GM03348 (cell line): ENCODE measurements at places on chromosomes 5 and 9.

DNA sequence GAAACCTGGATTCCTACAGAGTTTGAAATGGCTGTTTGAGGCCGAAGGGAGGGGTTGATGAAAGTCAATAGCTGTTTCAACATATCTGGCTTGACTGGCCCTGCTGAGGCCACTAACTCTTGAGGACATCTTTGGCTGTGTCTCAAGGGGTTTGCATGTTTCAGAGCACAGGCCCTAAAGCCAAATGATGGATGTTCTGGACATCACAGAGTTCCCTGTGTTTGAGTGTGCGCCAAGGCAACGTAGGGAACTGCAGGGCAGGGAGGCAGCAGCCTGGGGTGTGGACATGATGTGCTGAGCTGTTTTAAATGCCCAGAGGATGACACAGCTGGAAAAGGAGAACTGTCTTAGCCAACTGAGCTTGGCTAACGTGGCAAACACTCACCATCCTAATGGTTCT lies 89.6 kb downstream of the RAPGEF1 start:
- peak; percentile 77 for DNase-seq

- DNase-seq = no peak
These were observed 97.3 kb upstream of the SLCO6A1 start for GRCh38 chr5:102596113-102596512.

DNA sequence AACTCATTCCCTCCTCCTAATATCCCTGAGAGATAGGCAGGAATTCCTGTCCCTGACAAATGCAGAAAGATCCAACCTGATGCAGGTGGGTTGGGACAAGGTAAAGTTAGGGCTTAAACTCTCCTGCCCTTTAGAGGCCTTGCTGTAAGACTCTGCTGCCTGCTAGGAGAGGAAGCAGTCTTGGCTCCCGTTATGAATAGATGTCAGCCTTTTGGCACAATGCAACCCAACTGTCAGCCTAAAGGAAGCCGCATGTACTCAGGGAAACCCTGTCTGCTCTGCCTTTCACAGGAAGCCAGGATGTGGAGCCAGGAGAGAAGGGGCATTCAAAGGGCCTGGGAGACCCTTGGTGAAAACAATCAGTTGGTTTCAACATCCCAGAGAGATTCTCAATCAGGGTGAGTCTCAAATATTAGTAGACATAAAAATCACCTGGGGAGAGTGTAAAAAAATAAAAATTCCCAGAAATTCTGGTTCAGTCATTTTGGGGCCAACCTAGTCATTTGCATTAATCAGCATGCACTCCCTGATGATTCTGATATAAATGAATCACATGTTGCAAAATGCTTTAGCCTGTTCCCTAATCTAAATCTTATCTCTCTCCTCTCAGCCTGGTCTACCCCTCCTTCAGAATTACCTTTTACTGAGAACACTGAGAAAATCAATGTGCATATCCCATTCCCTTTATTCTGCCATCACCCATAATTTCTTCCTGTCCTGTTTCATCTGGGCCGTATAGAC lies 136.2 kb upstream of the TRIM32 start:
- peak; percentile 36 for DNase-seq

DNA sequence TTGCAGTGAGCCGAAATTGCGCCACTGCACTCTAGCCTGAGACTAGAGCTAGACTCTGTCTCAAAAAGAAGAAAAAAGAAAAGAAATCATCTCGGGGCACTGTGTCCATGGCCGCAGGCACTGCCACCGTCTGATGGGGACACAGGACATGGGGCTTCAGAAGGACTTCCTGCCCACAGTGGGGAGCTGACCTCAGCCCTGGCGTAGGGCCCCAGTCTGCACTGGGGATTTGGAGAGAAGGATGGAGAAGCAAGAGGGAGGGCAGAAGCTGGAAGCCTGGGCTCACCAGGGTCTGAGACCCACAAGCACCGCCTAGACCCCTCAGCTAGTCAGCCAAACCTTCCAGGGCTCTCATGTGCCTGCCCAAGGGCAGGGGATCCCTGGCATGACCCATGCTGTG lies 4.1 kb upstream of the SARDH start:
- no peak for DNase-seq

DNA sequence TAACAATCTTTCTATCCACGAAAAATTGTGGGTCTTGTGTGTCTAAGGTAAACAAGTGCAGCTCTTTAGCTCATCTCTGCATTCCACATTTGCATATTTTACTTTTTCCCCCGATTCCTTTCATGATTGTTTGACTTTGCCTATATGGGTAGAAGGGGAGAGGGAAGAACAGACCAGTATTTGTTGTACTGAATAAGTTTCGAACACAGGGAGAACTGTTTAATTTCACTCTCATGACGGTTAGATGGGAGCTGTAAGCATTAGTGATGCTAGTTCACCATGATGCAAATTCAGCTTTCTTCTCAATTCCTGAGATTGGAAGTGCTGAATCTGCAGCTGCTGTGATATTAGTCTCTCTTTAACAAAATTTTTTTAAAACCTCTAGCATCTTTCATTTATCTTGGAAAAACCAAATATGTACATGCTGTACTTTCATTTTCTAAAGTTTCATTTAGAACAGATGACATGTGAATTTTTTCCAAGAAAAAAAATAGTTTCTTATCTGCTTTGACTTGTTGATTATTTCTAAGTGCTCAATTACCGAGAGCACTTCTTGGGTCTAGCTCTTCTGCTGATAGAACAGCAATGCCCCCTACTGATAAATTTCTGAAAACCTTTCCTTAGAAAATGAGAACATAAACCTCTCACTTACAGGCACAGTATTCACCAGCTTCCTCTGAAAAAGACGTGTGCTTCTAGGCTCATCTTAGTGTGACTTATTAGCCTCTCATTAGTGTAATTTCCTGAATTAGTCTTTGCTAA lies 149.5 kb downstream of the BAAT start:
- DNase-seq = peak; percentile 17

DNA sequence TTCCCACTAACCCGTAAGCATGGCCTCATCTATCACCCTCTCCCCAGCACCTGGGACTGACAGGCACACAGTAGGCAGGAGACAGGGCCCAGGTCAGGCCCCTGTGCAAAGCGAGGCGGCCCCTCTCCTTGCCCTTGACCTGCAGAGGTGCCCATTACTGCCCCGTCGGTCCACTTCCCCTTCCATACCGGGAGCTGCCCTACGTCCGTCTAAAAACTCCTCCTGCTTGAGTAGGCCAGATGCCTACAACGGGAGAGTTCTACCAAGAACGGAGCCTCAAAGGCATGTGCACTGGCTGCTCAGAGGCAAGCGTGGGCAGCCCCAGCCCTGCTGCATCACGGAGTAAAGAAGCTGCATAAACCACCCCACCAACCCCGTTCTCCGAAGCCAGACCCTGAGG lies 4.6 kb upstream of the DPH7 start:
- DNase-seq = no peak

DNA sequence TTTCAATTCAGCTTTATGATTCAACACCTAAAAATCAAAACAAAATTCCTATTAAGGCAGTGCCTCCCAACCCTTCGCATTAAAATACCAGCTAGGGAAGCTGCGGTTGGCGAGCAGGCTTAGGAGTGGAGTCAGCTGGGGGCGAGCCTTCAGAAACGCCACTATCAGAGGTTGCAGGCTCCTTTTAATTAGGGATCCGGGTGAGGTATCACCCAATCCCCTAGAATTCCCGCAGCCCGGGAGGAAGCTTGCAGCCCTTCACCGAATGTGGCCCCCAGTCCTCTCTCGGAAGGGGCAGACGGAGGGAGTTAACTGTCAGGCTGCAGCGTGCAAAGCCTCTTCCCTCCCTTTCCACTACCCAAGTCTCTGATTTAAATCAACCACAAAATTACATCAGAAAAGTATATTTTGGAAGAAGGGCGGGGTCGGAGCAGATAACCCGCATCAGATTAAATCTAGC lies 1.7 kb downstream of the STC2 start:
- peak; percentile 89 for DNase-seq

GRCh38 chr9:4575997-4576396 lies 85.7 kb downstream of the SLC1A1 start:
- DNase-seq = no peak

DNA sequence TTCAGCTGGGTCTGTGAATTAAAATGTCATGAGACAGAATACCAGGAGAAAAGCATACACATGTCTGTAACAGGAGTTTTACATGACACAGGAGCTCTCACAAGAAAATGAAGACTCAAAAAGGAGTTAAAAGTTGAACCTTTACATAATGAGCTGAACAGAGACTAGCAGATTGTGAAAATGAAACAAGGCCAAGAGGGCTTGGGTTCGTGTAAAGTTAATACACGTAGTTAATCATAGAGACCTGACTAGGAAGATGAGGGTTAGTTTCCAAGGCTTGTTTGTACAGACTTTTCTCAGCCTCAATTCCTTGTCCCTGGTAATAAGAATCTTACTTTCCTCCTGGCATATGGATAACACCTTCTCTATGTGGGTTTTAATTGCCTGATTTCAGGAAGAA lies 1294.0 kb downstream of the MAT2B start:
- DNase-seq = no peak

- DNase-seq = no peak
These were observed 297.7 kb downstream of the PARP8 start for GRCh38 chr5:50963971-50964745.

- DNase-seq = no peak
These were observed 117.4 kb downstream of the MLLT3 start for GRCh38 chr9:20504930-20505329.

GRCh38 chr5:161009194-161009593 lies 157.2 kb upstream of the ATP10B start:
- DNase-seq = no peak

- no peak for DNase-seq
These were observed 87.8 kb upstream of the HSPA9 start for GRCh38 chr5:138663009-138663408.
